GM19239 (cell line): ENCODE measurements at places on chromosomes 4 and X.

- DNase-seq = no peak
These were observed 150.6 kb downstream of the IL15 start for GRCh38 chr4:141786946-141787345.

GRCh38 chrX:76159453-76159852 lies 13.4 kb upstream of the PBDC1 start:
- no peak for DNase-seq

GRCh38 chr4:33013282-33013681 lies 2293.1 kb downstream of the PCDH7 start:
- no peak for DNase-seq

- no peak for DNase-seq
These were observed 207.2 kb upstream of the NPY2R start for GRCh38 chr4:155001251-155001650.

DNA sequence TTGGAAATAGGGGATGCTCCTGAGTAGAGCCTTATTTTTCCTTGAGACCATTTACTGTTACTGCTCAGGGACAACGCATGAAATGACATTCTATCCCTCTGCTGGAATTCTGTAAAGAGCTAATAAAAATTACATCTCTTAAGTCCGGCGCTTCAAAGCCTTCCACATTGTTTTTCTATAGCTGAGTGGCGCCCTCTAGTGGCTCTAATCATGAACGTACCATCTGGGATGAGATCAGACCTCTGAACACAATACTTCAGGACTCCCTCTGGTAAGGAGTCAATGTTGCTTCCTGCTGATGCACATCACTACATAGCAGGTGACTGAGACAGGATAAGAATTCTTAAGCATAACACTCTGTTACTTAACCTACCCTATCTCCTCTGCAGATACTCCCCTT lies 6.0 kb downstream of the HMGN5 start:
- DNase-seq = no peak

DNA sequence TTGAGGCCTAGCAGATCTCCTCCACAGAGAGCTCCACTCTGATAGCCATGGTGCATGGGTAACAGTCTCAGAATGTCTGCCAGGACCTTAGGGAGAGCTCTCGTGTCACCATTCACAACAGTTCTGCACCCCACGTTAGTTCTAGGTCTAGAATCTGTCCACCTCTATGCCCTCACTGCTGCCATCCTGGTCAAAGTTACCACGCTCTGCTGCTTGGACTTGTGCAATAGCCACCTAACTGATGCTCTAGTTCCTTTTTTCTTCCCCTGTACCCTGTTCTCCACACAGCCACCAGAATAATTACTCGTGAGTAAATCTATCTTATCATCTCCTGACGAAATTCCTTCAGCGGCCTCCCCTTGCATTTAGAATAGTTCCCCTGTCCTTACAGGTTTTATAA lies 268.8 kb upstream of the GATB start:
- DNase-seq = no peak

DNA sequence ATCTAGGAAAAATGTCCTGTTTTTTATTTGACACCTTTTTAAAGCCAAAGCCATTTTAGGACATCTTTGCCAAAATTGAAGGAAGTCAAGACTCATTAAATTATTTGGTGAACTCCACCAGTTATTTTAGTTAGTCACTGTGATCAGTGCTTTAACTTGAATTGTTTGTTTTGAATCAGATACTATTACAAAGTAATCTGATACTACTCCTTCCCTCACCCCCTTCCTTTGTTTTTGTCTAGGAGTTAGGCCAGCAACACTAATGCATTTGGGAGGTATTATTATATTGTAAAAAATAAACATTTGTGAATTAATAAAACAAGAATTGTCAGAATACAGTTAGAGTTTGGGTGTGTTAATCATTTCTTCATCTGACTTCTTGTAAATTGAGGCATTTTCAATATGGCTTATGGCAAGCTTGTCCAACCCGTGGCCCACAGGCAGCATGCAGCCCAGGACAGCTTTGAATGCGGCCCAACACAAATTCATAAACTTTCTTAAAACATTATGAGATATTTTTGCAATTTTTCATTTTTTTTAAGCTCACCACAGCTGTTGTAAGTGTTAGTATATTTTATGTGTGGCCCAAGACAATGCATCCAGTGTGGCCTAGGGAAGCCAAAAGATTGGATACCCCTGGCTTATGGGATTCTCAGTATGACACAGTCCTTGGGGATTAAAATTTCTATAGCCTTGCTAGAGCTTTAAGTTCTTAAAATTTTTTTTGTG lies 182.2 kb downstream of the BMPR1B start:
- no peak for DNase-seq

DNA sequence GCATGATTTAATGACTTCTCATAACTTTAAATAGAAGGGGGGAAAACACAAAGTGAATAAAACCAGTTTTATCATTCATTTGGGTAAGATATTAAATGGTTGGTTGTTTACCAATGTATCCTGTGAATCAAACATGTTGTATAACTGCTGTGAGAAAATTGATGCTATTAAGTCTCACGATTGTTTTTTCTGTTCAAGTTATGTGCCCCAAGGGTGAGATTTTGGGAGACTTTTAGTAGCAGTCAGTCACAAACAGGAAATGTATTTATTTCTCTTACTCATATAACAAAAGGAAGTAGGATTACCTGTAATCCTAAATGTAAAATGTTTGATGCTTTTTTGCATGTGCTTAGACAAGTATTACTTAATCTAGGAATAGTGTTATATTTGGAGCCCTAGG lies 39.2 kb downstream of the MTHFD2L start:
- no peak for DNase-seq

GRCh38 chr4:108834835-108835384 lies 72.1 kb upstream of the ETNPPL start:
- DNase-seq = no peak

DNA sequence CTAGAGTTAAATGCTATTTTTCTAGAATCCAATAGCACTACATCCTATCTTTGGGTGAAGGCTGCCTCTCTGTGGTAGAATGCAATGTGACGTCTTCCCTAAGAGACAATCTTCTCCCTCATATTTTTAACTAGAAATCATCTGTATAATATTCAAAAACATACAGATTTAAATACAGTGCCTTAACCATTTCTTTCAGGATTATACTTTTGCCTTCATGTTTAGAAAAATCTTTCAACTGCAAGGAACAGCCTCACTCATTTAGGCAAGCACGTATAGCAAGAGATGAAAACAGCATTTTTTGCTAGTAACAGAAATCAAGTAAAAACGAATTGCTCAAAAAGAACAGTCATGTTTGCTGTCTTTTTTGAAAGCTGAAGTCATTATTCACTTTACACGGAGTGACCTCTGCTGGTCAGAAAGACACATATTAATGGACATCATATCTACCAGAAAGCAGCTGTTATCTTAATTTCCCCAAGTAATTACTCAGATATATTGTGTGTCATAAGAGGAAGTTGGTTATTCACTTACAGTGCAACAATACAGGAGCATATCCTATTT lies 422.3 kb downstream of the STPG2 start:
- DNase-seq = no peak

GRCh38 chrX:24148535-24149350 lies 786 bp upstream of the ZFX start:
- DNase-seq = no peak

DNA sequence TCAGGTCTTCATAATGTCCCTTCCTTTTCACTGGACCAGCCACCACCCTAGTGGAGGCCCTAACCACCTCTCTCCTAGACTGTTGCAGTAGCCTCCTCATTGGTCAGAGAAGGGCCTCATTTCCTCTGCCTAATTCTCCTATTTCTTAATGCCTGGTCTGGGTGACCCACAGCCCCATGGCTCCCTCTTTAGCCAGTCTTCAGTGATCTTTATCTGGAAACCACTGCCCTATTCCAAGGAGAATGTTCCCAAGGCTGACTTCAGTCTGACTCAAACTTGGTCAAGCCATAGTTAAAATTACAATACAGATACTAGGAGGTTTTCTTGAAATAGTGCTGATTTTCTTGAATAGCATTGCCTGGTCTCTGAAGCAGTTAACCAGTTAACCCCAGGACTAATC lies 53.6 kb upstream of the PRPS1 start:
- no peak for DNase-seq
